Kidney capillary endothelial cell (primary cell): ENCODE measurements at places on chromosomes 3 and 15.

DNA sequence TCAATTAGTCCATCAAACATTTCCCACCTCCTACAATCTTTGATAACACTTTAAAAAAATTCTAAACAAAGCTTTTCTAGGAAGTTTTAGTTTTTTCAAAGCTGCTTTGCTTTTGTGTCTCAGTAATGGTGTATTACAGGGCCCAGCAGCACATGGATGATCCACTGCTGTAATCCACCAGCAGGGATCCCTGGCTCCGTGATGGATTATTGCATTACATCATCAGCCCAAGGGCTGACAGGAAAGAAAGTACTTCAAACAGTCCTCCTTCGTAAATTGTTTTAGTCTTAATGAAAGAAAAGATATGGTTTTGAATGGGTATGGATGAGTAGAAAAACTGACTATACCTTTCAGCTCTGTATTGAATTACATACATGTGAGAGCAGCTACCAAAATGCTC lies 688.9 kb upstream of the NAALADL2 start:
- no peak for DNase-seq

GRCh38 chr3:84974347-84974746 lies 15.6 kb downstream of the CADM2 start:
- DNase-seq, result no peak

GRCh38 chr3:31230425-31231223 lies 302.1 kb upstream of the STT3B start:
- DNase-seq, result no peak

- no peak for DNase-seq
These were observed 353.3 kb upstream of the SUCLG2 start for GRCh38 chr3:68007621-68008226.

GRCh38 chr3:25038922-25039321 lies 389.1 kb upstream of the RARB start:
- no peak for DNase-seq

DNA sequence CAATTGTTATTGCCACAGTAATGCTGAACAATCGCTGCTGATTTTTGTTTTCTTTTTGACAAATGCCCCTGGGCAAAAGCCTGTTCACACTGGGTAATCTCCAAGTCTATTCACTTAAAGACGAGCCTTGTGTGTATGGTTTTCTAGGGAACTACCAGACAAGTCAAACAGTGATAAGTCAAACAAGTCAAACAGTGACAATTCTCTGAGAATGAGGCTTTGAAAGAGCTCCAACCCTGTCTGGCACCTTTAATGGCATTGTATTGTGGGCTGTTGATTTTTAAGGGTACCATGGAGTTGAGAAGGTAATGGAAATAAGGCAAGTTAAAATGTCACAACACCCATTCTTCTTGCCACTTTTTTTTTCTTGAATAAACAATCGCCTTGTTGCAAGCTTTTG lies 59.4 kb upstream of the TMC3 start:
- DNase-seq, result no peak

DNA sequence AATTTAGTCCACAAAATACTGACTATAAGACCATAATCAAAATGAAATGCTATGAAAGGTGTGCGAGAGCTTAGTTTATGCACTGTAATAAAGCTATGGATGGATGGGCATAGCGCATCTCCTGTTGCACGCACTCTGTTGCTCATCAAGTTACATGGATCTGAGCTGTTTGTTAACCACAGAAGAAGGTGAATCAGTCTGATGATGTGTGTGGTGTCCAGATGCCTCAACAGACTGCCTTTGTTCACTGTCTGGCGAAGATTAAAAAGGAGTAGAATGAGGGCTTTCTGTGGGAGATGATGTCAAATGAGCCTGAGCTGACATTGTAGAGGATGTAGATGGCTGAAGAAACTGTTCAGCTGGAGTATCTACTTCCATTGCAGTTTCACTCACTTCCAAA lies 36.1 kb downstream of the NSMCE3 start:
- no peak for DNase-seq

GRCh38 chr15:38991701-38992100 lies 427.1 kb upstream of the RASGRP1 start:
- no peak for DNase-seq

DNA sequence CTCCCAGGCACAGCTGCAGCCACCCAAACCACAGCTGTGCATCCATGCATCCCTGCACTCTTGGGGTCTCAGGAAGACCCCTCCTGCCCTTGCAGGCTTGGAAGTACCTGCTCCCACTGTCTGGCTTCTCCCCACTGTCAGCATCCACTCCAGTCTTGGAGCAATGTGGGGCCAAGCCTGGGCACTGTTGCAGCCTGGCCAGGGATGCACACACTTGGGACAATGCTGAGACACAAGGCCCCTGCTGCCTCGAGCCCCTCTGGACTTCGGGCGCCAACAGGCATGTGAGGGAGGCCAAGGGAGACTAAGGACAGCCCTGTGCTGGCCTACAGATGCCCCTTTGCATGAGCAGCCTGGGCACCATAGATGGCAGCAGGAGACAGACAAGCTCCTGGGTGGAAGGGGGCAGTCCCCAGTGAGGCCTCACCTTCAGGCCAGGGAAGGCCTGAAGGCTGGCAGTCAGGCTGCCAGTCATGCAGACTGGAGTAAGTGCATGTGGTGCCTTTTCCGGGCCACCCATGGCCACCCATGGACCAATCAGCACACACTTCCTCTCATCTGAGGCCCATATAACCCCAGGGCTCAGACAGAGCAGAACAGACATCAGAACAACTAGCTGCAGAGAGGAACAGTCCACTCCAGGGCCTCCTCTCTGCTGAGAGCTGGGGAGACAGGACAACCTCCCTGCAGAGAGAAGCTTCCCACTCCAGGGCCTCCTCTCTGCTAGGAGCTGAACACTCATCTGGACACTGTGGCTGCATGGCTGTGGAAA lies 219.0 kb downstream of the VGLL3 start:
- no peak for DNase-seq

DNA sequence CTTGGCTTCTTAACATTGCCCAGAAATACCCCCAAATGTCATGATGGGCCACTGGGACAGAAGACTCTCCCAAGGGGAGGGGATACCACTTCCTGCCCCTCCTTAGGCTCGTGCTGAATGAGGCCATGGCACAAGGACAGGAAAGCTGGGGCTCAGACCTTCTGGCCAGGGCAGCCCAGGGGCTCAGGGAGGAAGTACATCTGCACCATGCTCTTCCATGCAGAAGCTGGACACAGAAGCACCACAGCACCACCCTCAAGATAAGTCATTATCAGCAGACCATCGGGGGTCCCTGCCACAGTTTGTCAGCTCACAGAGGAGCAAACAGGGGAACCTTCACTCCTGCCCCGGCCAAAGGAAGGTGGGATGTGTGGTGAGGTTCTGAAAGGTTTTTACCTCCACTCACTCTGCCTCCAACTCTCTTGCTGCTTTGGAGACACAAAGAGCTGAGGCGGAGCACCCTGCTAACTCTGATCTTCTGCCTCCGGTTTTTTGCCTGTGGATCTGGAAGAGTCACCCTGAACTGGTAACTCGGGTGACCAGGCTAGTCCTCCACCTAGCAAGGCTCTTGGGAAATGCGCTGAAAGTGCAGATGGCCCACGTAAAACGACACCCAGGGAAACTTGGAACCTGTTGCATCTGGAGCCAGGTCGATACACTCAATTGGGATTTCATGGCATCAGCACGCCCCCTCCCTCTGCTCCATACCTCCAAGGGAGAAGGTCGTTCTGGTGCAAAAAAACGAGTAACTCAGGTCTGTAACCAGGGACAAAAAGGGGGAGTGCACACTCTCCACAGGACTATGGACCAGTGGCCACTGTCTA lies 8.3 kb downstream of the BMF start:
- DNase-seq, result no peak

- no peak for DNase-seq
These were observed 55.9 kb upstream of the POMGNT2 start for GRCh38 chr3:43161684-43162229.

- no peak for DNase-seq
These were observed 96.1 kb upstream of the RASGRP1 start for GRCh38 chr15:38660738-38661137.

GRCh38 chr15:36428102-36428845 lies 151.2 kb upstream of the CDIN1 start:
- DNase-seq, result peak; percentile 100

DNA sequence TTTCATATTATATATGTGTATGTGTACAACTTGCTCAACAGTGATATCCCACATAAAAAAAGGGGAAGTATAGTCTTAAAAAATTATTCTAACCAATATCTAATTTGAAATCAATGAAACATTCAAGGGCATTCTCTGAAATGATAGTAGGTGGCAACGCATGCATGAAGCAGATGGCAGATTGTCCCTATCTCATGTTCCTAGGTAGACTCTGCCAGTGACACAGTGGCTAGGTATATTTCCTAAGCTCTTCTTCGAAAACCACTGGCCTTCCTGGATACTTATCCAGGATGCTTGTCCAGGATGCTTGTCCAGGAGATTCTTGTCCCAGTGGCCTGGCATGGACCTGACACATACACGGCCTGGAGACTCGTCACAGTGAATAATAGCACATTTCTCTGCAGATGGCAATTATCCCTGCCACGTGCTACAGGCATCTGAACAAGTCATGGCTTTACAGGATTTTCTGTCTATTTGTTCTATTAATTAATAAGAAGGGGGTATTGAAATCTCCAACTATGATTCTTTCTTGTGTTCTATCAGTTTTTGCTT lies 54.9 kb downstream of the OCA2 start:
- DNase-seq, result no peak

DNA sequence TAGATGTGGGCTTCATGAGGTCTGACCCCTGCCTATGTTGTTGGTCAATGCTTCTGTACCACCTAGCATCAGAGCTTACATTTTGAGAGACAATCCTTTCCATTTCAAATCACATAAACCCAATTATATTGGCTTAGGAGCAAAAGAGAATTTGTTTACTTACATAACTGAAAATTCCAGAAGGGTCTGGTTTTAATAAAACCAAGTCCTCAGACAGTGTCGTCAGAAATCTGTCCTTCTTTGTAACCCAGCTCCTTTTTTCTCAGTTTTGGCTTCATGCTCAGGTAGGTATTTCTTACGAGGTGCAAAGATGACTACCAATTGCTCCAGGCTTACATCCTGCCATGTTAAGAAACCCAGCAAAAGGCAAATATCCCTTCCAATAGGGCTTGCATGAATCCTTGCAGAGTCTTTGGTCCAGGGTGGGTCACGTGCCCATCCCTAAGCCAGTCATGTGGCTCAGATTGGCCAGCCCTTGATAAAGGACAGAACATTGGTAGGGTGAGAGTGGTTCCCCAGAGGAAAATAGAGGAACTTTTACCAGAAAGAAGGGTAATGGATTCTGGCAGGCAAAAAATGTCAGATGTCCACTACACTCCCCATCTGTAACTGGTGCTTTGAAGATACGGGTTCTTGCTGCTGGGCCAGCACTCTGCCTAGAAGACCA lies 50.2 kb upstream of the VILL start:
- no peak for DNase-seq

DNA sequence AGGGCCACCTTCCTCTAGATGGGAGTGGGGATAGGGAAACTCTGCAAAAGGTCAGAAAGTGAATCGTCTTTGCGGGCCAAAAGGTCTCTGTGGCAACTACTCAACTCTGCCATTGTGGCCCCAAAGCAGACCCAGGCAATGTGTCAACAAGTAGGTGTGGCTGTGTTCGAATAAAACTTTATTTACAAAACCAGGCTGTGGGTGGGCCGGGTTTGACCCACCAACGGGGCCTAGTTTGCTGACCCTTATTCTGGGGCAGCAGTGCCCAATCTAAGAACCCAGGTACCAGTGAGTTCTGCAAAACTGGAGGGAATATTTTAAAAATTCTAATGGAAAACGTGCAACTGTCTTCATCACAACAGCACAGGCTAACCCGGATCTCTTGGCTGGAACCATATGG lies 40.9 kb downstream of the RORA start:
- DNase-seq, result no peak

DNA sequence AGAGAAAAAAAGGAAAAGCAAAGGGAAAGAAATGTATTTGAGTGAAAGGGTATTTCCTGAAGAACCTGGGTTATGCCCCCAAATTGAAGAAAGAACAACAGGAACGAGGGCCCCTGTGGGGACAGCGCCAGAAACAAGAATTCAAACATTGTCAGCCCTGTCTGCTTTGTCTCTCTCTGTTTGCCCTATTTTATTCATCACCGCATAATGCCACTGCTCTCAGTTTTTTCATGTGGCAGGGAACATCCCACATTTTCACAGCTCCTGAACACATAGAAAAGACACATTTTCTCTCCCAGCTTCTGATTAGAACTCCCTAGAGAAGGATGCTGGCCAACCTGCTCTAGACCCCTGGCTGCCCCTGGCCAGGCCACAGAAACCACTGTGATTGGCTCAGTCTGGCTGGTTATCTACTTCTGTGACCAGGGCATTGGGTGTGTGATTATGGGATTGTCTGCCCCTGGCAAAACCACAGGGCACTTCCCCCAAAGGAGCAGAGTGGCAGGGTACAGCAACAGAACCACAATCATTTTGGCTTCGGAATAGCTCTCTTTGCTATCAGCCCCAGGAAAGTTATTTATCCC lies 31.3 kb upstream of the CCDC54 start:
- DNase-seq, result no peak

- DNase-seq, result no peak
These were observed 481.5 kb downstream of the LPP start for GRCh38 chr3:188635258-188636042.
